H1 (cell line): ENCODE measurements at places on chromosomes 3 and 15.
A peak's percentile ranks its signal among the peaks of the same experiment; 100 is the strongest.

DNA sequence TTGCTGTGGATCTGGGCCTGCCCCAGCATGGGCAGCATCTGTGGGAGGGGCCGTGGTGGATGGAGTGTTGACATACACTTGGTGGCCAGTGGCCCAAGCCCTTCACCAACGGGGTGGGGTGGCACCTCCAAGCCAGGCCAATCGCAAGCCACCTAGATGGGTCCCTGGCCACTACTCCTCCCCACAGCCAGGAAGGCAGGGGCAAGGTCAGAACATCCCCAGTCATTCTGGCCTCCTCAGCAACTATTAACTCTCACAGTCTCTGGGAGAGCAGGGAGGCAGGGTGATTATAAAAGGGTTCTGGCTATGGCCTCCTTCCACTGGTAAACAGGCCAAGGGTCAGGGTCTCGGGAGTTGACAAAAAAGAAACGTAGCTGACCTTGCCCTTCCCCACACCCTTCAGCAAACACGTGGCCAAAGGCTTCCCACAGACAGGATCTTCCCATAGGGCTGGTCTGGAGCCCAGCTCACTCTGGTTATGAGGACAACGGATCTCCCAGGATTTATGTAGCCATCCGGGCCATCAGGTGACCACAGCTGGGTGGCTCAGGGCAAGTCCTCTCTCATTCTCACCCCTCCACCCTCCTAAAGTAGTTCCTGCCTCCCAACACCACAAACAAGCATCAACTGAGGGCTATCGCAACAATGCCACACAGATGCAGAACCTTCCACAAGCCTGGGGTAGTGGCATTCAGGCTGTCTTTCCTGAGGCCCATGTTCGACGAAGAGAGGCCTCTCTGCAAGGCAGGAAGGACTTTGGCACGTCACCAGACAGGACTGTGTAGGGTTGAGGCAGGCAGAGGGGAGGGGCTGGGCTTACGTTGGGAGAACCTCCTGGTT lies 18.9 kb downstream of the TLE3 start:
- no peak for DNase-seq

DNA sequence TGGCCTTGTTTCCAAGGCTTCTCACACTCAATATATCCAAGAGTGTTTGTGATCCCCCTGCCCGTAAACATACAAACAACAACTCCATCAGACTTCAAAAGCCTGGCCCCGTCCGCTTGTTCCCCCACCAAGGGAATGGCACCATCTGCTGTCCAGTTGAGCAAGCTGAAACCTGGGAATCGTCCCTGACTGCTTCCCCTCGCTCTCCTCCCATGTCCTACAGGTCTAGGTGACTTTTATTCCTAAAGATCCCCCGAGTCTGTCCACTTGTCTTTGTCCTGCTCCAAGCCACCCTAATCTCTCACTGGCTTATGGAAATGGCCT lies 27.9 kb upstream of the FAM174B start:
- DNase-seq: peak; percentile 59

DNA sequence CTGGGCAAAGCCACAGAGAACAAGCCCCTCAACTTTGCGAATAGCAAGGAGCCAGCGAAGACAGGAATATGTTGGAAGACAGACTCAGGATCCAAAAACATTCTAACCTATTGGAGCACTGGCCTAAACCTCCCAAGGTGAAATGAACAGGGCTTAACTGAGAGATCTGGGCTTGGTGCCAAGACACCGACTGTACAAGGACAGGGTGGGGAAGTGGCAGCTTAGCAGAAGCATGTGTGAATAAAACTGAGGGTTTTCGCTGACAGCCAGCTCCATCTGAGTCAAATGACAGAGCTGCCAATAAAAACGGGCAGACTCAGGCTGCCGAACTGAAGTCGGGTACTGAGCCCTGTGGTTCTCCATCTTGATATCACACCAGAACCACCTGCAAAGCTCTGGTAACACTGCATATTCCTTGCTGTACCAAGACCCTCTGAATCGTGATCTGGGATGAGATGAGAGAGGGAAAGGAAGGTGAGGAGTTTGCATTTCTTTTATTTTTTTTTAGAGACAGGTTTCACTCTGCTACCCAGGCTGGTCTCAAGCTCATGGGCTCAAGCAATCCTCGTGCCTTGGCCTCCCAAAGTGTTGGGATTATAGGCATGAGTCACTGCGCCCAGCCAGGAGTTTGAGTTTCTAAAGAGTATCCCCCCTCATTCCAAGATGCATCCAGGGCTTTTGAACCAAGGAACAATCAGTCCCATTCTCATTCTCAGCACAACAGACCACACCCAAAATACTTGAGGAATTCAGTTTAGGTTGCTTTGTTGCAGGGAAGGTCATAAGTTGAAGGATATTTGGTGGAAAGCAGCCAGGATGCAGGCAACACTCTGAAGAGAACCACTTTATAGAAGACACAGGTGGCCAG lies 6.0 kb upstream of the PLCB2 start:
- no peak for DNase-seq

DNA sequence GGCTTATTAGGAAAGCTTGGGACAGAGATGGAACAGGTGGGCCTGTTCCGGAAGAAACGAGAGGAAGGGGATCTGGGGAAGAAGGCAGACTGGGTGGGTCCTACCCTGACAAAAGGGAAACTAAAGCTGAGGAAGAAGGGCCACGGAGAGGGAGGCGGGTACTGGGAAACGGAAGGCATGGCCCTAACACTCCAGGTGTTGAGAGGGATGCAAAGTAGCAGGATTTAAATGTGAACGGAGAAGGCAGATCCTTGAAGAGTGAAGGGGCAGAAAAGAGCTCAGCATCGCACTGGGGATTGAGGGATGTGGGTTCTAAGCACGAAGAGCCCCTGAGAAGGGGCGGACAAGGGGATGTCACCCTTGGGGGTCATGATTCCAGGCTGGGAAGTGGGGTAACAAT lies 735 bp downstream of the STIMATE start:
- no peak for DNase-seq

GRCh38 chr15:91099616-91099994 lies 452 bp upstream of the SV2B start:
- peak; percentile 75 for DNase-seq

DNA sequence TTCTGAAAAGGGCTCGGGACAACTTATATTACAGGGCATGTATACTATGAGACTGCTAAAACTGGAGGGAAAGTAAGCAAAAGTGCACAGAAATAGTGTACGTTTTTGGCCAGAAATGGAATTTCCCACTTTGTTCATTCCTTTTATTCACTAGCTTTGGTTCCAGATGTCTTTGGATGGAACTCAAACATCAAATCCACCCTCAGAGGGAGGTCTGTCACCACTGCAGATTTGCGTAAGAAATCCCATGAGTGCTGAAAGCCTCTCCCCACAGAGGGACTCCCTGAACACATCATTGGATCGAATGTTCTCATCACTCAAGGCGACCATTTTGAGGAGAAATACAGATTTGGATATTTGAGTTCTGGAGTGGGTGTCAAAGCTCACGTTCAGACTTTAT lies 71.6 kb downstream of the FEM1B start:
- DNase-seq: no peak
